ENCODE measurements at places on chromosomes 11 and 22. TPM values are rescaled to one million over a fixed set of nuclear protein-coding genes. Genes with fewer than 3 reads are reported as not detected.

DNA sequence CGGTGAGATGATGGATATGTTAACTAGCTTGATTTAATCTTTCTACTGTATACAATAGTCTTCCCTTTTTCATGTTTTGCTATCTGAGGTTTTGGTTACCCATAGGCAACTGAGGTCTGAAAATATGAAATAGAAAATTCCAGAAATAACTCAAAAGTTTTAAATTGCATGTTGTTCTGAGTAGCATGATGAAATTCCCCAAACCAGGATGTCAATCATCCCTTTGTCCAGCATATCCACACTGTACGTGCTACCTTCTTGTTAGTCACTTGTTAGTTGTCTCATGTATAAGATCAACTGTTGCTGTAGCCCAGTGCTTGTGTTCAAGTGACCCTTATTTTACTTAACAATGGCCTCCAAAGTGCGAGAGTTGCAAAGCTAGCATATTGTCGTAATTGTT, 21.2 kb upstream of the OR10W1 start:
- no peak for DNase-seq

- no peak for DNase-seq
Observed at GRCh38 chr11:124674571-124674970, 867 bp downstream of the SPA17 start.

The MAJIN gene
- not detected for total RNA-seq

The SAA4 gene
- not detected for total RNA-seq

The OR8A1 gene
- 0.46 TPM for total RNA-seq

The RASD2 gene
- total RNA-seq, result not detected

The CASP4 gene
- not detected for total RNA-seq

The RGL4 gene
- 0.15 TPM for total RNA-seq

GRCh38 chr11:121132211-121132976, 31.4 kb downstream of the TECTA start:
- DNase-seq, result no peak

- DNase-seq, result no peak
Observed at GRCh38 chr11:3146612-3147256, 18.4 kb downstream of the OSBPL5 start.

DNA sequence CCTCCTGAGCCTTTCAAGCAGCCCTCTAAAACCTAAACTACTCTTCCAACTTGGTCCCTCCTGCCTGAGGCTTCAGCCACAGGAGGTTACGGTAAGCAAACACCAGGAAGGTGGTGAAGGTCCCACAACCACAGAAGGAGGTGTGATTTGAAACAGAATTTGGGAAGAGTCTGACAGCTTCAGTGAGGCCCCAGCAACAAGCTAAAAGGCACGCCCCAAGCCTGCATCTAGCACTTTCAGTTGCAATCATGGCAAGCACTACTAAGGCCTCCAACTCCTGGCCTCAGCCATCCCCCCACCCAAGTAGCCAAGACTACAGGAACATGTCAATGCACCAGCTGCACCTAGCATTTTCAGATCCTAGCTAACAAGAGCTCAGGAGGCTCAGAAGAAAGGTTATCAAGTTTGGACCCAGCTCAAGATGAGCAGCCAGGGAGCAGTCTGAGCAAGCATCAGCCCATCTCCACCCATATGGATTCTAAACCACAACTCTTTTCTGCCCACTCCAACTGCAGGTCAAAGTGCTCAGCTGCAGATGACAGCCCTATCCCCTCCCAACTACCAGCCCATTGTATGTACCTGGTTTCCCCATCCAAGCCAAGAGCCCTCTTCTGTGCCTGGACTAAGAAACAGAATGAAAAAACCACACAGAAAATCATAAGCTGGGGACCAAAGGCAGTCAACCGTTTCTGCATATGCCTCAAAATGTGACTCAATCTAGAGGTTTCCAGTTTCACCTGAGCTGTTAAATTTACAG, 10.4 kb upstream of the AHNAK start:
- DNase-seq, result no peak

DNA sequence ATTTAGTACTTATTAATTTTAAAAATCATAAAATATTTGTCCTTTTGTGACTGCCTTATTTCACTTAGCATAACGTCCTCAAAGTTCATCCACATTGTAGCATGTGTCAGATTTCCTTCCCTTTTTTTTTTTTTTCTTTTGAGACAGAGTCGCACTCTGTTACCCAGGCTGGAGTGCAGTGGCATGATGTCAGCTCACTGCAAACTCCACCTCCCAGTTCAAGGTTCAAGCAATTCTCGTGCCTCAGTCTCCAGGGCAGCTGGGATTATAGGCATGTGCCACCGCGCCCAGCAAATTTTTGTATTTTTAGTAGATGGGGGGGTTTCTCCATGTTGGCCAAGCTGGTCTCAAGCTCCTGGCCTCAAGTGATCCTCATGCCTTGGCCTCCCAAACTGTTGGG, 10.6 kb downstream of the RAB6A start:
- DNase-seq, result no peak

GRCh38 chr11:41400819-41401382, 58.6 kb downstream of the LRRC4C start:
- DNase-seq, result no peak

The RAB39A gene
- total RNA-seq, result 2.4 TPM

DNA sequence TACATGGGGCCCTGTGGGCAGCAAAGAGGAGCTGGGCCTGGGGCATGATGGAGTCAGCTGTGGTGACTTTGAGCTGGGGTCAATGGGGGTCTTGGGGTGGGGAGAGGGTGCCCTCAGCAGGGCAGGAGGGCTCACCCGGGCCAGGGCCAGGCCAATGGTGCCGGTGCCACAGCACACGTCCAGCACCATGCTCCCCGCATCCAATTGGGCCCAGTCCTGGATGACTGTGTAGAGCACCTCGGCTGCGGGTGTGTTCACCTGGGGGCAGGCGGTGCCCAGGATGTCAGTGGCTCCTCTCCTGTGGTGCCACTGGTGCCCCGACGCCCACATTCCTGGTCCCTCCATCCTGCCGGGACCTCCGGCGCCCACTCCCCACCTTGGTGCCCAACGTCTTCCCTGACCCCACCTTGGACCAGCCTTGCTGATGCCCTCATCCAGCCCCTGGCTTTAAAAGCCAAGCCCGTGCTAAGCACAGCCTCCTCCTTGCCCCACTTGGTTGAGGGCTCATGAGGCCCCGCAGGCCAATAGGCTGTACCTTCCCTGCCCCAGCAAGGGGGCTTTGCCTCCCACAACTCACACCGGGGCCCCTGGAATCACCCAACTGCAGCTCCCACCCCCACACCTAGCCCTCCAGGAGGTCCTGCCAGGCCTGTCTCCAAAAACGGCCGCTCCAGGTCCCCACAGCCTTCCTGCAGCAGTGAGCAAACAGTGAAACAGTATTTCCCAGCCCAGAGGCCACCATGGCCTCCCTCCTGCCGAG, 2.2 kb upstream of the RANBP1 start:
- no peak for DNase-seq

The OR8B4 gene
- total RNA-seq, result not detected

The SNX32 gene
- 1.2 TPM for total RNA-seq

The TPBGL gene
- 7.0 TPM for total RNA-seq

DNA sequence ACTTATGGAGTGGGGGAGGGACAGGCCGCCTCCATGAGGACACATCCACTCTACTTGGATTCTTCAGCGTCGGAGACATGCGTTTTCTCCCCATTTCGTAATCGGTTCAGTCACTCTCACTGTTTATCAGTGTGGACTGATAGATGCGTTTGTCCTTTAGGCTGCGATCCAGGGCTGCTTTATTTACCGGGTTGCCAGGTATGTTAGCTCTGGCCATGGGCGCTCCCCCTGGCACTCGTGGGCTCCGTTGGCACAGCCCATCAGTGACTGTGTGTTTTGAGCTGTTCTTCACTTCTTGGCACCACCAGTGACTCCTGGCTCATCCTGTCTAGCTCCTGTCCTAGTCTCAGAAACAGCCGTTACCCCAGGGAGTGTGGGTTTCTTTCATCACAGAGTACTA, 1203.3 kb downstream of the BRD1 start:
- no peak for DNase-seq

DNA sequence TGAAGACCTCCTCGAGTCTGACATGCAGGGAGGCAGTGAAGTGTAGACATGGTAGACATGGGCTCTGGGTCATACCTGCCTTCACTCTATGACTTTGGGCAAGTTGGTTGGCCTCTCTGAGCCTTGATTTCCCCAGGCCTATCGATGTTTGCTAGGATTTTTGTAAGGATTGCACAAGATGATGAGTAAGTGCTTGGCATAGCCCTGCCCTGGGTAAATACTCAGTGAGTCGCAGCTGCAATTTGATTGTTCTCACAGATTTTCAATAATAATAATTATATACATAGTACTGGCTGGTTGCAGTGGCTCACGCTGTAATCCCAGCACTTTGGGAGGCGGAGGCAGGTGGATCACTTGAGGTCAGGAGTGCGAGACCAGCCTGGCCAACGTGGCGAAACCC, 18.1 kb downstream of the MCM5 start:
- no peak for DNase-seq

- DNase-seq, result no peak
Observed at GRCh38 chr11:66877588-66878385, 20.9 kb downstream of the LRFN4 start.

DNA sequence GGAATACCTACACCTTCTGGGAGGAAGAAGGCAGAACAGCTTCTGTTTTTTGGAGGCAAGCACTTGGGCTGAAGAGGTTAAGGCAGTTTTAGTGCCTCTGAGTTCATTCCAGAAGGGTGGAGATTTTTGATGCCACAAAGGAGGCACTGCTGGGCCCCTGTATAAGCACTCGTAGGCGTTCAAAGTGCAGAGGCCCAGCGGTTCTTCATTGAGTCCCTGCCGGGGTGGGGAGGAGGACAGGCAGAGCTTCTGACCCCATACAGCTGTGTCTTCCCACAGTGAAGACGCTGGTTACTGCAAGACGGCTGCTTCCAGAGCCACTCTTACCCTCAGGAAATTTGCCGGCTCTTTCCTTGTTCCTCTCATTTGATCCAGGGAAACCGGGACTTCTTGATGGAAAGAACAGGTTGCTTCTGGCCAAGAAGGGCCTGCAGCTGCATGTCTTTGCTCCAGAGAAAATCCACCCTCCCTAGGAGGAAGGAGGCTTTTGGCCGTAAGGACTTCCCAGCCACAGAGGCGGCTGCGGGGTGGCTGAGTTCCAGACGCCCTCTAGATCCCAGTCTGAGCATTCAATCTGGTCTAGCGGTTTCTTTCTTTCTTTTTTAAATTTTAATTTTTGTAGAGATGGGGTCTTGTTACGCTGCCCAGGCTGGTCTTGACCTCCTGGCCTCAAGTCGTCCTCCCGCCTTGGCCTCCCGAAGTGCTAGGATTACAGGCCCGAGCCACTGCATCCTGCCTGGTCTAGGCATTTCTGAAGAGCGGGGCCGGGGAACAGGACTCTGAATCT, 9.4 kb downstream of the ADAMTS15 start:
- DNase-seq, result no peak

The TESMIN gene
- total RNA-seq, result 3.4 TPM

The APOBEC3B gene
- total RNA-seq, result 1.0 TPM

DNA sequence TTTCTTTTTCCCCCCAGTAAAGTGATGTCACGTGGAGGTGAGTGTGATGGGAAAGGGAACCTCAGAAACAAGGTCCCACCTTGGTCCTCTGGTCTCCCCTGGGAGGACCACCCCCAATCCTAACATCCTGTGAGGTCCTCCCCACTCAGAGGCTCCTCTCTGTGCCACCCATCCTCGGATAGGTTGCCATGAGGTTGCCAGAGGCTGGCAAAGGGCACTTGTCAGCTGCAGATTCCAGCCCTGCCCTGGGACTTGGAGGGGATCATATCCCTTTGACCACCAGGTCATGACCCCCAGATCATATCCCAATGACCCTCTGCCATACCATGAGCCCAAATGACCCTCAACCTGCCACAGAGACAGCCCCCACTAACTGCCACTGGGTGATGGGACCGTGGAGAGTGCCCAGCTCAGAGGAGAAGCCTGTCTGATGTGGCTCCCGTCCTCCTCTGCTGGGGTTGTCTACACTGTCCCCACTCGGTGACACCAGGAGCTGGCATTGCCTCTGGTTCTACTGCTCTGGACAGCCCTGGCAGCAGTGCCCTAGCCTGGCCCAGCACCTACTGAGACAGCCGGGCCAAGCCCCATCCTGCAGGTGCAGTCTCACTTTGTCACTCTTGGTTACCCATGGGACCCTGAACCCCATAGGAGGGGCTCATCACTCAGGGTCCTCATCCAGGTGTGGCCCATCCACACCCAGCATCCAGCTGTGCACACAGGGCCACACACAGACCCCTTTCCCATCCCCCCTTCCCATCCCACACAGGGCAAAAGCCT, 90.2 kb upstream of the KCNQ1OT1 start:
- no peak for DNase-seq

- no peak for DNase-seq
Observed at GRCh38 chr11:7573193-7573557, 59.4 kb downstream of the PPFIBP2 start.

GRCh38 chr11:13140028-13140870, 131.1 kb downstream of the RASSF10 start:
- no peak for DNase-seq

The GLYATL2 gene
- 0.62 TPM for total RNA-seq

The GUCD1 gene
- 83.8 TPM for total RNA-seq

- DNase-seq, result no peak
Observed at GRCh38 chr22:29146091-29146560, 59.6 kb upstream of the EMID1 start.

The TMEM121B gene
- total RNA-seq, result 62.2 TPM

The CARD18 gene
- total RNA-seq, result not detected

DNA sequence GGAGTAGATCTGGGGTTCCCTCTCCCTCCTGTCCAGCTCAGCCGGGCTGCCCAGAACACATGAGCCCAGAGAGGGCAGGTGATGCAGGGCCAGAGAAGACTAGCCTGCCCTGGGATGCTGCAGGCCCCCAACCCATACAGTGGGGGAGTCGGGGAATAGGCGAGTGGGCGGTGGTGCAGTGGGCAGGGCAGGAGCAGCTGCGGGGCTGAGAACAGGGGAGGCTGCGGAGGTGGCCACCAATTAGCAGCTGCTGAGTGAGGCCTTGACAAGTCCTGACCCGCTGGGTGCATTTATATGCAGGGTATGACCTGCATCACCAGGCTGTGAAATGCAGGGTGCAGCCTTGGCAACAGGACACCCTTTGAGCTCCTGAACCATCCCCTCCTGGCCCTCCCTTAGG, 43.1 kb downstream of the NFAM1 start:
- no peak for DNase-seq

DNA sequence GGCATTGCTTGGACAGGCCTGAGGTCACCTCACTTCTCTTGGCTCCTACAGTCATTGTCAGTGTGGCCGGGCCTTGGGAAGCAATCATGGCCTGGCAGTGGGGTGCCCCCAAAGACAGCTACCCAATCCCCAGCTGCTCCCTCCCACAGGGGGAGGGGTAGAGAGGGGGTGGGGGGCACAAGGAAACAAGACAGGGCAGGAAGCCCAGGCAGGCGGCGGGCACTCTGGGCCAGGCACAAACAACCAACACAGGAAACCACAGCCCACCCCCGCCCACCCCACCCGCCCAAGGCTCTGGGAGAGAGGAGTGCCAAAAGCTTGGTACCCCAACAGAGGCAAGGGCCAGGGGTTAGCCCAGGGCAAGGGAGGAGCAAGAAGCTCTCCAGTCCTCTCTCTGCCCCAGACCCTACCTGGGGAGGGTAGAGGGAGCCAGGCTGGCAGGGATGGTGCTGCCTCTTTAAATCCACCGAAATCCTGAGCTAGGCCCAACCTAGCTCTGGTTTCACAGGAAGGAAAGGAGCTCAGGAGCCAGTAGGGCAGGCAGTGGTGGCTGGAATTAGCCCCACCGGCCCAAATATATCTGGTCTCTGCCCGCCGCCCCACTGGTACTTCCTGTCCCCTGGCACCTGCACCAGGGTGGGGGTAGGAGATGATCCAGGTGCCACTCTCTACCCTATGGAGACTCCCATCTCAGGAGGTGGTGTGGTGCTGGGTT, 12.2 kb downstream of the BCL9L start:
- no peak for DNase-seq

Data from endothelial cell (in vitro differentiated cells).